Mucosa of gallbladder (tissue), 1 donor: ENCODE measurements at places on chromosomes 2 and 18. TPM values are rescaled to one million over a fixed set of nuclear protein-coding genes. Genes with fewer than 3 reads are reported as not detected.
A peak's percentile ranks its signal among the peaks of the same experiment; 100 is the strongest.

TMEM178A gene
- total RNA-seq: 2.7 TPM

DNAJC5G gene
- total RNA-seq: not detected

COL6A3 gene
- total RNA-seq: 258 TPM

CPS1 gene
- 5.5 TPM for total RNA-seq

CTNNA2 gene
- total RNA-seq: 0.37 TPM

LINC00305 gene
- not detected for total RNA-seq

INHBB gene
- total RNA-seq: 1.1 TPM

ATF2 gene
- 57.9 TPM for total RNA-seq

FN1 gene
- total RNA-seq: 157 TPM

CDK15 gene
- 3.1 TPM for total RNA-seq

SP5 gene
- 1.8 TPM for total RNA-seq

UGT1A4 gene
- total RNA-seq: 5.2 TPM

IL18RAP gene
- total RNA-seq: 1.6 TPM

VWA3B gene
- 0.58 TPM for total RNA-seq

- DNase-seq: no peak
These were observed 9.9 kb upstream of the SLC66A3 start for GRCh38 chr2:11145350-11145749.

GRCh38 chr2:113876503-113877387 is 13.1 kb upstream of the ACTR3 start:
- DNase-seq: peak; percentile 57

DNA sequence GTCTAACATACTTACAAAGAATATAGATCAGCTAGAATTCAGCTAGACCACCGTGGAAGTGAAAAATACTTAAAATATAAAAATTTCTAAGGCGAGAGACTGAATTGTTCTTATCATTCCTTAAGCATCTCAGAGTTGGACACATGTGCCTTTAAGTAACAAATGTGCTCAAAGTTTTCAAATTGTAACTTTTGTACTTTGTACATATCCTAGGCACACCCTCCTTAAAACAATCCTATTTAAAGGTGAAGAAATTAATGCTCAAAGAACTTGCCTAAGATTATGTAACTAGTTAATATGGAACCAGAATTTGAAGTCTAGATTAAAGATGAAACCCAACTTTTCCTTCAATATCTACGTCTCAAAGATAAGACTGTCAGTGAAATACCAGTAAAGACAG is 74.1 kb downstream of the EML4 start:
- DNase-seq: no peak

DNA sequence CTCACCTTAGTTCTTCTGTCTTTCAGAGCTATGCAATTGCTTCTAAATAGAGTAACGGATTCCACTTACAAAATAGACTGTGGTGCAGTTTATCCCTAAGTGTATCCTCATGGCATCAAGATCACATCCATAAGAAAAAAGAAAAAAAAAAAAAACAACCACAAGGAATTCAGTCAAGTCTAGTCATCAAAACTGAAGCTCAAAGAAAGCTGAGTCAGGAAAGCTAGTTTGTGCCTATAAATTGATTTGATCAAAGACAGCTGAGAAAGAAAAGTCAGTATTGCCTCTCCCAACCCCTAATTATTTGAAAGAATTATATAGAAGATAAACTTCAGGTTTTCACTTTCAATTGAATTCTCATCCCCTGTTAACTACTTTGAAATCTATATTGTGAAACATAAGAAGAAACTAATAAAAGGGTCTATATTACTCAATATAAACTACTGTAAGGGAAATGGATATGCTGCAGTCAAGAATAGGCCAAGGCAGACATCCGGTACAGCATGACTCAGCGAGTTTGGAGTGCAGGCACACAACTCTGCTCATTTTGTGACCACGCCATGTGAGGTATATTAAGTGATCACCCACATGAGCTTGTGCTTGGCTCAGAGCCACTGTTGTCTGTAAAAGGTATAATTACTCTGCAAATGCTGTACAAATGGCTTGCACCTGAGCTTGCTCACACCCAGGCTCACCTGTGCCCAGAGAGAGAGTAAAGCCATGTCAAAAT is 568.1 kb upstream of the CRIM1 start:
- DNase-seq: no peak

DNA sequence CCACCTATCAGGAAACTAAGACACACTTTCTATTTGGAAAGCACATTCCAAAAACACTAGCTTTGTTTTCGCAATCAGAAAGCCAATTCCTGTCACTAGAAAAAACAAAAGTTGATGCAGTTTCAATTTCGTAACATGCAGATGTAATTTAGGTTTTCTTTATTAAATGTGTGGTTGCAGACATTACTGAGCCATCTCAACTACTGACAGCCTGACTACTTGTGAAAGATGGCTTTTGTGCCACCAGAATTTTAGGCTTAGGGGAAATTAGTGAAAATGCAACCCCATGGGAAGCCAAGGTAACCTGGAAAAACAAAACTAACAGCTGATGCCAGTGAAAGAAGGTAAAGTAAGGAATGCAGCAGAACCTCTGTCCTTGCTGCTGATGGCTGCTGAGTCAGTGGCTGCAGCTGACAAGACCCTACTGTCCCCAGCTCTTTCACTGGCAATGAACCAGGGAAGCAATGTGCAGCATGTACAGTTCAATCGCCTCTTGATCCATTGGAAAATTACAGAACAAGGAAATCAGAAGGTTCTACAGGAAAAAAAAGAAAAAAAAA is 34.9 kb downstream of the FEZ2 start:
- DNase-seq: no peak

DNA sequence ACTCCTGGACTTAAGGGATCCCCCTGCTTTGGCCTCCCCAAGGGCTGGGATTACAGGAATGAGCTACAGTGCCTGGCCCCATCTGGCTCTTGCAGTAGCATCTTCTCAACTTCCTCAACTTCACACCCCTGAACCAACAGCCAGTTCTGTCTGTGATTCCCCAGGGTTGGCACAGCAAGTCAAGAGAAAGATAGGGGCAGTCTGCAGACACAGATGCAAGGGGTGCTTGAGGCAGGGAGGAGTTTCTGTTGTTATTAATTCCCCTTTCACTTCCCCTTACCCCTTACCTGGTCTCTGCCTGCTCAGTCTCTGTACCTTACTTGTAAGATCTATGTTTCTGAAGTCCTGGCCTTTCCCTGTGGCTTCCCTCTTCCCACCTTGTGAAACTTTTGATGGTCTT is 54.1 kb upstream of the MEX3C start:
- DNase-seq: no peak

DNA sequence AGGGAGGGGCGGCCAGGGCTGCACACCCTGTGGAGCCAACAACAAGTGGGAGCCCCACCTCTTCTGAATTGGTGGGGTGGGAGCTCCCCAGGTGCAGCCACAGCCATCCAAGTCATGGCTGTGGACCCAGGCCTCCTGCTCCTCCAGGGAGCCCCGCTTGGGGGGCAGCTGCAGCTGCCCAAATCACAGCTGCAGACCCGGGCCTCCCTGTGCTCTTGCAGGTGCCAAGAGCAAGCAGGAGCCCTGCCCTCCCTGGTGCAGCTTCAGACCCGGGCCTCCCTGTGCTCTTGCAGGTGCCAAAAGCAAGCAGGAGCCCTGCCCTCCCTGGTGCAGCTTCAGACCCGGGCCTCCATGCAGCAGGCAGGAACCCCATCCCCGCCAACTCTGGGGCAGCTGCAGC is 46.5 kb upstream of the COX7A2L start:
- no peak for DNase-seq

DNA sequence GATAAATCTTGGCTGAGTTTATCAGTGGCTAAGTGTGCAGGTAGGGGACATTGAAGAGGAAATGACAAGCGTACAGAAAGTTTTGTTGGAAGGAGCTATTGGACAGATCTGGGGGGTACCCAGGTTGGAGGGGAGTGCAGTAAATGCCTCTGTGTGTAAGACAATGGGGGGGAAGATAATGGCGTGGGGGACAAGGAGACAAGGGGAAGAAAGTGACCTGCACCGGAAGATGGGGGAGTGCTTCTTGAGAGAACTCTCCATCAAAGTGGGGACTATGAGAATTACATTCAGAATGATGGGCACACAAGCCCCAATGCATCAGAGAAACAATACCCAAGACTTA is 190.0 kb downstream of the ALPK2 start:
- no peak for DNase-seq

DNA sequence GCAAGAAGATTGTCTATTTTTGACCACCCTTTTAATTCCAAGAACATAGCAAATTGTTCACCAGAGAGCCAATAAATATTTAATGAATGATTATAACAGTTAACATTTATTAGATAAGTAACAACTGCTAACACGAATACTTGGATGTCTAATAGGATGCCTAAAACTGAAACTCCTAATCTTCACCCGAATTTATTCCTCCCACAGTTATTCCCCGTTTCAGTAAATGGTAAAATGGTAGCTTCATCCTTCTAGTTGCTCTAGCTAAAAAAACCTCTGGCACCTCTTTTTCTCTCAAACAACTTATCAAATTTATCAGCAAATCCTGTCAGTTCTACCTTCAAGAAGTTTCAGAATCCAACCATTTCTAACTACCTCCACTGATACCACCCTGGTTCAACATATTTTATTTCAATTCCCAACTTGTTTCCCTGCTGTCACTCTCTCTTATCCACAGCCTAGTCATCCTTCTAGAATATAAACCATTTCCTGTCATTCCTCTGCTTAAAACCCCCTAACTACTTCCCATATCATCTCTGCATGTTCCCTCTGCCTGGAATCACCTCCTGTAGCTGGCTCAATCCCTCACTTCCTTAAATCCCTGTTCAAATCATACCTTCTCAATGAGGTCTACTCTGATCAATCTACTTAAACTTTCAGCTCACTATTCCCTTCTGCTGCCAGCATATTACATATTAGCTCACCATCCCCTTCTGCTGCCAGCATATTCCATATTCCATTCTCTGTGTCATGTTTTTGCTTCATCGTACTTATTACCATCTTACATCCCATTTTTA is 93.8 kb downstream of the ROCK2 start:
- DNase-seq: no peak

- DNase-seq: no peak
These were observed 50.7 kb downstream of the PIK3C3 start for GRCh38 chr18:42005782-42006181.

DNA sequence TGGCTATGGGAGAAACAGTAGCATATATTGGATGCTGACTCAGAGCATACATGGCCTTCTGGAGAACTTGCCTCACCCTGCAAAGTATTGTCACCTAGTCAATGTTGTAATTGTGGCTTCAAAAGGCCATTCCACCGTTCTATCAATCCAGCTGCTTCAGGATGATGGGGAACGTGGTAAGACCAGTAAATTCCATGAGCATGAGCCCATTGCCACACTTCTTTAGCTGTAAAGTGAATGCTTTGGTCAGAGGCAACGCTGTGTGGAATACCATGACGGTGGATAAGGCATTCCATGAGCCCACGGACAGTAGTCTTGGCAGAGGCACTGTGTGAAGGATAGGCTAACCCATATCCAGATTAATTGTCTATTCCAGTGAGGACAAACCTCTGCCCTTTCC is 1300.1 kb upstream of the ACVR2A start:
- no peak for DNase-seq

DNA sequence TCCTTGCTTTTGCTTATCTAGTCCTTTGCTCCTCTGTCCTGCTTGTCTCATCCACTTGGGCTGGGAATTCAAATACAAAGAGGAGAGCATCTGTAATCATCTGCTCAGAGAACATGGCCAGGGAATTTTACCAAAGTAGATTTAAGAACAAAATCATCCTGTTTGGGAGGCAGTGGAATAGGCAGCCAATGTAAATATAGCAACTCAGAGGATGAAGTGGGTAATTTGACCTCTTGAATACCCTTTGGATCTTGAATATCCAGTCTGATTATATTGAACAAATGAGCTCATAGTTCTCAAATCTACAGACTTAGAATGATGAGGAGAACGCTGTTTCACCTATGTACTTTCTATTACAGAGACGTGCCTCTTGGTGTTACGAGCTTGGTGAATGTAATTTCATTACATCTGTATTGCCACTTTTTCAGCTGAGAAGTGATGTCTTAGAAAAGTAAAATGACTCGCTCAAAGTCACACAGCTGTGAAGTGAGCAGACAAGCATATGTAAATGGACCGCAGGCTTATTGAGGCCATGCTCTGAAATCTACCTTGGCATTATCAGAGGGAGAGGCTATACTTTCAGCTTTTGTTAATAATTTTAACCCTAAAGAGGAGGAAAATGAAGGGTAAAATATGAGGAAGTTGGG is 266.3 kb downstream of the MTX2 start:
- DNase-seq: no peak

- no peak for DNase-seq
These were observed 60.3 kb upstream of the LMAN1 start for GRCh38 chr18:59419386-59419785.

GRCh38 chr2:219149667-219150066 is 10.9 kb downstream of the NHEJ1 start:
- no peak for DNase-seq

DNA sequence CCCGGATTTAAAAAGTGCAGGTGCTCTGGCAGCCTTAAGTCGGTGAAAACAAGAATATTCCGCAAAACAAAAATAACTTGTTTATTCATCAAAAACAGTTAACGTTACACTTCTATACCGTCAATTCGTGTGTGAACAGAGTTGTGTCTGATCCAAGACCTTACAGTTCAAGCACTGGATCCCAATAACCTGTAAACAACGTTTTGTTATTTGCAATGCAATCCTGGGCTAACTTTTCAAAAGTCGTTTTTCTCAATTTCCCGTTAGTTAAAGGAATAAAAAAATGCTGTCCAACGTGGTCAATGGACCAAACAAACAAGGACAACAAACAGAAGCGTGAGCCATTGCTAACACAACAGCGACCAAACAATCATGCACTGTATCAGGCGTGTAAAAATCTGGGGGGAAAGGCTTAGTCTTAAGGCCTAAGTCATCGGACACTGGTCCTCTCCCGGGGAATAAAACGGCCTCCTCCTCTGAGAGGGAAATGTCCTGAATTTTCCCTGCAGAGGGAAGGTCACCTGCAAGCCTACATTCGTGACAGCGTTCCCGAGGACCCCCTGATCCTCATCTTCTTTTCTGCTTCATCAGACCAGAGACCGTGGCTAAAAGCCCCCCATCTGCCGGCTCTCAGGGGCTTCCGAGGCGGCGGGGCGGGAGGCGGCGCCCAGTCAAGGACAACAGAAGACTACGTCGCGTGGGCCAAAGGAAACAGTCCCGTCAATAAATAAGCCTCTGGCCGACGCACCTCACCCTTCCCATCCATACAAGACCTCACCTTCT is 490 bp downstream of the NDUFS1 start:
- DNase-seq: no peak

DNA sequence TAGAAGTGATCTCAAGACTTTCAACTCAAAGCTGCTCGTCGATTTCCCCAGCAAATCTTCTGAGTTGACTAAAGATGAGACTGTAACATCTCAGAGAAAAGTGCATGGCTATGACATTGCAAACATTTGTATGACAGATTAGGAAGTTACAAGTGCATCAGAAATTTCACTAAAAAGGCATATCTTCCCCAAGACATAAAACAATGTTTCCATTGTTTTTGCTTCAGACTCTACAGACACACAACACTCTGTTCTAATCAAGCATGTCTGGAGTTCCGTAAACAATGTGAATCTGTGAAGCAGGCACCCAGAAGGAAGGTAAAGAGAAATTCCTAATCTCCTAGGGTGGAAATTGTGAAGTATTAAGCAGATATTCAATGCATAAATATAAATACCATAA is 144.6 kb upstream of the LYPD1 start:
- no peak for DNase-seq

- DNase-seq: no peak
These were observed 60.3 kb upstream of the GREB1L start for GRCh38 chr18:21181766-21182165.
